ENCODE measurements at places on chromosomes 7 and 10.
A peak's percentile ranks its signal among the peaks of the same experiment; 100 is the strongest.

DNA sequence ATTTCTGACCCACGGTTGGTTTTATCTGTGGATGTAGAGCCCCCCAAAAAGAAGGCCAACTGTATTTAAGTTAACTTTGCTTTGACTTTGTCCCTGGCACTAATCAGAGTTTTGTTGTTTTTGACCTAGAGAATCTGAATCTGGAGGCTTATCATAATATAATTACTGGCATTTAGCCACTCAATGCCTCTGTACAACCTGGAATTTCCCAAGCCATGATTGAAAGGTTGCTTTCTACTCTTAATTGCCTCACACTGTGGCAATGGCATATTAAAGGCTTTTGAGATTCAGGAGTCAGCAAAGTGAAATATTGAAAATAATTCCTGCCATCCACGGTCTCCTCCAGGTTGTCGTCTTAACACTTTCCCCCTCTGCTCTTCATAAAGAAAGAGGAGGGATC lies 205.2 kb upstream of the GHITM start:
- no peak for DNase-seq

GRCh38 chr10:17062009-17062408 lies 67.6 kb downstream of the CUBN start:
- DNase-seq: no peak

GRCh38 chr10:119205894-119206602 lies 1.3 kb upstream of the GRK5 start:
- DNase-seq: no peak

DNA sequence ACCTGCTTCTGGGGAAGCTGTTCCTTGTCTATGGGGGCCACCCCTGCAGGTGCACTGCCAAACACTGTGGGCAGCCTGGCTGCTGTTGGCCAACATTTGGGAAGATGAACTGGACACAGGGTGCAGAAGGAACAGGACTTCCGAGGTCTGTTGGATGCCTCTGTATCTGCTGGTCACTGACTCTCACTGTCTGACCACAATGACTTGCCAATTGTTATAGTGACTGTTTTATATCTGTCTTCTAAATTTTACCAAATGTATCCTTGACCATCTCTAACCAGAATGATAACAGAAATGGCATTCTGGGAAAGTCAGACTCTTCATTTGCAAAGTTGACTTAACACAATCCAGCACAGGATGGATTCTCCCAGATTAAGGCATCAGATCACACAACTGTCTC lies 214.0 kb upstream of the PRSS58 start:
- no peak for DNase-seq

DNA sequence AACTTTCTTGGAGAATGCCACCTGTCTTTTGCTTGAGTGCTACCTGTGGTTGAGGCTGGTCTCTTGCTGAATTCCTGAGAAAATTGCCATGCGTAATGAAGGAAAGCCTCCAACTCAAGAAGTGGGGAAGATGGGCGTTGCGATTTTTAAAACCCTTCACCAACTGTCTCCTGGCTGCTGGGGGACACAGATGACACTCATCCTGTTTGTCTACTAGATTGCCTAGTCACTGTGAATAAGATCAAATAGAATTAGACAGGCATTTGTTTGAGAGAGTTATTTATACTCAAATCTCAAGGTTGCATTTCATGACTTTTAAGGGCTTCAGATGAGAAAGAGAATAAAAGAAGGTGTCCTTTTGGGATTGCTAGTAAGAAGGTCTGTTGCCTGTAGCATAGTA lies 84.3 kb upstream of the MTPN start:
- DNase-seq: no peak

DNA sequence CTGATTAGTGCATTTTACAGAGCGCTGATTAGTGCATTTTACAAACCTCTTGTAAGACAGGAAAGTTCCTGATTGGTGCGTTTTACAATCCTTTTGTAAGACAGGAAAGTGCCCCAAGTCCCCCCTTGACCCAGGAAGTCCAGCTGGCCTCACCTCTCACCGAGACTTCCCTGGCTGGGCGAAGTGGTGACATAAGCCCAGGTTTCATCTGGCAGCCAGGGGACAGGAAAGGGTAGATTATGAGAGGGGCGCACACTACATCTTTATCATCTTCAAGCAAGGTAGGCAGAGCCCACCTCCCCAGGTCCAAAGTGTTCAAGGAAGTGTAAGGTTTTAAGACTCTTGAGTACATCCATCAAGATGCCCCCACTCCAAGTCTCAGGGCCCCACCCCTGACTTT lies 5.5 kb upstream of the GDF10 start:
- no peak for DNase-seq

DNA sequence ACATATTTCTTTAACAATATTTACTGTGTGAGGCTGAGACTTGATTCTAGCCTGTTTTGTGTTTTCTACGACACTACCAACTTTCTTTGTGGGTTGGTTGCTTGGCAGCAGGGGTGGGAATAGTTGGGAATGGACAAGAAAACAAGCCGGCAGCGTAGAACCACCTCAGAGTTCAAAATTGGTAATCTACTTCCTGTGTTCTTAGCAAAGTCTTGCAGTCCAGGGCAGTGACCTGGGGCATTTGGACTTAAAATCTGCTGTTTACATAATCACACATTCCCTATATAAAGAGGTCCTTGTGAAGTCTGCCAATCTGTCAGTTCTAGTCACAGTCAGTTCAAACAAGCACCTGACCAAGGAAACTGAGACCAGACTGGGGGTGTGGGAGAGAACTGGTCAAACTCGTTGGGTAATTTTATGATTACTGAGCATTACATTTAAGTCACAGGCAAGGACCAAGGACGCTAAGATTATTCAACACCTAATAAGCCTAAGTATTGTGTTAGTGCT lies 167.9 kb downstream of the CPEB3 start:
- DNase-seq: no peak

DNA sequence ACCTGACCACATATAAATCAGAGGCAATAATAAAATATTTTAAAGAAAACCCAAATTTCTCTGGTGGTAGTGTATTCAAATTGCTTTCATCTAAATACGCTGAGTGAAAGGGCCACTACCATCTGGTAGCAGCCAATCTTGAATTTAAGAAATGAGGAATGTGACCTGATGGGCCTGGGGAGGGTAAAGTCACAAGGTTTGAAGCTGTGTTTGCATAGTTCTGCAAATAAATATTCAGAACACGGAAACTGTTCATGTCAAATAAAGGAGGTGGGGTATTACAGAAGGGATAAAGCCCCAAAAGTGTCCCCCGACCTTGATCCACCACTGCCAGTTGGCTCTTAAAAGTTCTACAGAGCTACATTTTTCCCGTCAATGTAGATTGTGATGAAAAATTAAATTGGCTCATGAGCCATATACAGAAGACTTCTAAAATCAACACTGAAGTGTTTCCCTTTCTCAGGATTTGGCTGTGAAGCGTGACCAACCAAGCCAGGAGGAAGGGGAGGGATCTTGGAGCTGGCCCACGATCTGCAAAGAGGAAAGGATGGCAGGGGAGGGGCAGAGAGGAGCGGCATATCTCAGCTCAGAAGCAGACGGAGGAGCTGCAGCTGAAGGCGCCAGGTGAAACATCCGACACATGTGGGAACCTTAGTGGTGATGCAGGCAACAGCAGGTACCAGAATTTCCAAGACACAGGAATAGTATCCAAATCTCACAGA lies 39.6 kb downstream of the MPP7 start:
- no peak for DNase-seq

DNA sequence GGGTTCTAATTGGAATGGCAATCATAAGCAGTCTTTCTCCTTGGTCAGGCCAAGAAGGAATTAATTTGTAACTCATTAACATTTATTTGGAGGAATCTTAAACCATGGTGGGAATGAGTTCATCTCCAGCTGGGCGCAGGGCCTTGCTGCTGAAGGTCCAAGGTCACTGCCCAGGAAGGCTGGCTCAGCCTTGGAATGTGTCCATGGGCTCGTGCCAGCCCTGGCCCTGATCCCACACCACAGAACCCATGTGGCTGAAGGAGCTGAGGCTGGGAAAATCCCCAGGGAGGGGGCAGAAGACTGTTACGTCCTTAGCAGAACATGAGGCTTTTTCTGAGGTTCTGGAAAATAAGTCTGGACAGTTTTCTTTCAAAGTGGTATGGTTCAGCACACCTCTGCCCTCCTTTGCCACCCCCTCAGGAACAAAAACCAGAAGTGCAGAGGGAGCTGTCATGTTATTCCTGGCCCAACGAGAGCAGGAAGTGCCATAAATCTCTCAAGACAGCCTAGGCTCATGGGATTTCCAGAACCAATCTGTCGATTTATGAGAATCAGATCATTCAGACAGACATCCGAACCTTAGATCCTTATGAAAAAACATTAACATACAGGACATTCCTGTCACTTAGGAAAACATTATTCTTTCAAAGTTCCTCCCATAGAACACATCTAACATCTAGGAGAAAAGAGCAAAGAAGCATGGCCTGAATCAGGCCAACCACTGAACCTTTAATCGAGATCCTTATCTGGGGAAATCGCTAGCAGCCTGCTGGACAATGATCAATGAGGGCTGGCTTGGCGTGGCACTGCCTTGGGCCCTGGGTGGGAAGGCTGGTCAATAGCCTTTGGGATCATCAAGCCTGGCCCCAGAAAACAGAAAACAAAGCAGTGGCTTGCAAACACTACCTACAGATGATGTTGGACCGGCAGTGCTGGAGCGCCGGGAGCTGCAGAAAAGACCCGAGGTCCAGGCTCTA lies 134.3 kb downstream of the TAX1BP1 start:
- DNase-seq: no peak

- no peak for DNase-seq
These were observed 18.4 kb downstream of the CLDN12 start for GRCh38 chr7:90421651-90422050.

DNA sequence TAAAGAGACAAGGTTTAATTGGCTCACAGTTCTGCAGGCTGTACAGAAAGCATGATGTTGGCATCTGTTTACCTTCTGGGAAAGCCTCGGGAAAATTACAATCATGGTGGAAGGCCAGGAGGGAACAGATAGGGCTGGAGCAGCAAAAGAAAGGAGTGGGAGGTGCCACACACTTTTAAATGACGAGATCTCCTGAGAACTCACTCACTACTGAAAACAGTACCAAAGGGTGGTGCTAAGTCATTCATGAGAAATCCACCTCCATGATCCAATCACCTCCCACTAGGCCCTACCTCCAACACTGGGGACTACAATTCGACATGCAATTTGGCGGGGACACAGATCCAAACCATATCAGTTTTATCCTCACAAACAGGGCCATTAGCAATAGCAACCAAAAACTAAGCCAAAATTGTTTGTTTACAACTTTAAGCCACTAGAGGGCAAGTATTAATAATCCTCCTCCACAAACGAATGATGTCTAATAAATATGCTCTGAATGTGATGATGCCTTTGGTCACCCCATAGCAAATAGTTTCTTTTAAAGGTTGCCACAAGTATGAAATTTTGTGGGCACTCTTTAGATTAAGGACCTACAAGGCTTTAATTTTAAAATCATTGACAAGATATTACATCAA lies 129.2 kb upstream of the NRBF2 start:
- no peak for DNase-seq

GRCh38 chr7:118713039-118713438 lies 488.5 kb downstream of the ANKRD7 start:
- no peak for DNase-seq

DNA sequence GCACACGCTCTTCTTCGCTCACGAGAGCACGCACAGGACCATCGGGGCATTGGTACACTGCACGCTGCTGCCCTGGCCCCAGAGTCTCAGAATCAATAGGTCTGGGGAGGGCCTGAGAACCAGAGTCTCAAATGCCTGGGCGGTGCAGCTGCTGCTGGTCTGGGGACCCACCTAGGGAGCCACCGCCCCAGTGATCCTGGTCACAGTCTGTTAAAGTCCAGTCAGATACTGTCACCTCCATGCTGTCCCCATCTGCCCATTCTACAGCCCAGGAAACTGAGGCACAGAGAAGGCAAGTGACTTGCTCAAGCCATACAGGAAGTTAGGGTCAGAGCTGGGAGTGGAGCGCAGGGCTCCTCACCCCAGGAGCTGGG lies 38.0 kb downstream of the ZCCHC24 start:
- DNase-seq: no peak

DNA sequence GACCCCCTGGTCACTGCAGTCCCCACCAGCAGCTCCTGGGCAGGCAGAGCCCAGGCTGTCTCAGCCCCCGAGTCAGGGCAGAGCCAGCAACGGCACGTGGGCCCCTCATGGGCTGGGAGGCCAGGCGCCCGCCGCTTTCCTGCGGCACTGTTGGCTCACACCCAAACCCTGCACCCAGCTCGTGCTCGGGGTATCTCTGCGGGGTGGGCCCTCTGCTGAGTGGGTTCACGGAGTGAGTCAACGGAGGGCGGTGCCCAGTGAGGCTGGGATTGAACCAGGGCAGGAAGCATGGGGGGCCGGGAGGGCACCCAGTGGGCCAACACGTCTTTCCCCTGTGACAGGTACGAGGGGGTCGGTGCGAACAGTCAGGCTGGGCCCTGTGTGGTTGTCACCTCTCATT lies 28.9 kb downstream of the ADAP1 start:
- no peak for DNase-seq

DNA sequence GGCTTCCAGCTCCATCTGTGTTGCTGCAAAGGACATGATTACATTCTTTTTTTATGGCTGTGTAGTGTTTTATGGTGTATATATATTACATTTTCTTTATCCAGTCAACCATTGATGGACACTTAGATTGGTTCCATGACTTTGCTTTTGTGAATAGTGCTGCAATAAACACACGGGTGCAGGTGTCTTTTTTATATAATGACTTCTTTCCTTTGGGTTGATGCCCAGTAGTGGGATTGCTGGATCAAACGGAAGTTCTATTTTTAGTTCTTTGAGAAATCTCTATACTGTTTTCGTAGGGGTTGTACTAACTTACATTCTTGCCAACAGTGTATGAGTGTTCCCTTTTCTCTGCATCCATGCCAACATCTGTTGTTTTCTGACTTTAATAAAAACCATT lies 189.7 kb downstream of the ACTR3B start:
- DNase-seq: no peak

- no peak for DNase-seq
These were observed 24.8 kb downstream of the CDCA7L start for GRCh38 chr7:21920936-21921335.

- DNase-seq: peak; percentile 55
These were observed 33.9 kb upstream of the IKZF1 start for GRCh38 chr7:50270531-50271018.

DNA sequence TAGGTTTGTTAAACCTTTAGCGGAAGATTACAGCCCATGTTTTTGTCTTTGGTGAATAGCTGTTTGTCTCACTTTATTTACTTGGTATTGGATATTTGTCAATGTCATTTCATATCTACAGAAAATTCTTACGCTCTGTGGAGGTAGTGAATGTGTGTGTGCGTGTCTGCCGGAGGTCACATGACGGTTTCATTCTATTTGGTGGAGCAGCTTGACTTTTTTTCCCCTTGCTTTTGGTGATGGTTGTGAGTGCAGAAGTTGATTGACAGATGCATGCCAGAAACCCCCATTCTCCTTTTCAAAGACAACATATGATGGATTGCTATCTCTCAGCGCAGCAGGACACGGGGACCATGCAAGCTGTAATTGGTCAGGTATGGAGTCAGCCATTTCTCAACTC lies at the start of gene POU6F2:
Gene POU6F2, plus strand, starts transcription at position 225 of the 400 bp plus-strand sequence. Its CDS starts 45 bp downstream, at position 270.
- DNase-seq: no peak

DNA sequence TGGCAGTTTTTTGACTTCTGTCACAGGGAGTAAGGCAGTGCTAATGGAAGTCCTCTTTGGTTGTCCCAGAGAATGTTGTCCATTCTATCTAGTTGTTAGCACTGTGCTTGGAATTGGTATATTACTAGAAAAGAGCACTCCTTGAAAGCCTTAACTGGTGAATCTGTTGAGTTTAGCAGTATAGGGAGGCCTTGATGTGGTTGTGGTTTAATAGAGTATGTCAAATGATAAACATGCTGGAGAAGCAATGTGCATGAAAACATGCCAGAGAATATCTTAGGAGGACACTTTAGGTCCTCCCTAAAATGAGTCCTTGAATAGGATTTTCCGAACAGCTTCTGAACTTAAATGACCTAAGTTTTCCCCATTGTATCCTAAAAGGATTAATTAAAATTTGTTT lies 98.6 kb downstream of the BTRC start:
- no peak for DNase-seq

Measured in GM12864 (cell line).